ENCODE measurements at places on chromosomes 1 and 21.

- DNase-seq = no peak
Observed at GRCh38 chr1:23718482-23718881, 24.8 kb upstream of the ELOA start.

DNA sequence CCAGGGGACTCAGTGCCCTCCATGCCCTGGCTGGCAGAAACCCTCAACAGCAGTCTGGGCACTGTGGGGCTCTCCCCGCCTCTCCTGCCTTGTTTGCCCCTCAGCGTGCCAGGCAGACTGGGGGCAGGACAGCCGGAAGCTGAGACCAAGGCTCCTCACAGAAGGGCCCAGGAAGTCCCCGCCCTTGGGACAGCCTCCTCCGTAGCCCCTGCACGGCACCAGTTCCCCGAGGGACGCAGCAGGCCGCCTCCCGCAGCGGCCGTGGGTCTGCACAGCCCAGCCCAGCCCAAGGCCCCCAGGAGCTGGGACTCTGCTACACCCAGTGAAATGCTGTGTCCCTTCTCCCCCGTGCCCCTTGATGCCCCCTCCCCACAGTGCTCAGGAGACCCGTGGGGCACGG lies 2.8 kb upstream of the TAS1R3 start:
- no peak for DNase-seq

- DNase-seq = no peak
Observed at GRCh38 chr1:169217636-169218035, 111.1 kb downstream of the ATP1B1 start.

DNA sequence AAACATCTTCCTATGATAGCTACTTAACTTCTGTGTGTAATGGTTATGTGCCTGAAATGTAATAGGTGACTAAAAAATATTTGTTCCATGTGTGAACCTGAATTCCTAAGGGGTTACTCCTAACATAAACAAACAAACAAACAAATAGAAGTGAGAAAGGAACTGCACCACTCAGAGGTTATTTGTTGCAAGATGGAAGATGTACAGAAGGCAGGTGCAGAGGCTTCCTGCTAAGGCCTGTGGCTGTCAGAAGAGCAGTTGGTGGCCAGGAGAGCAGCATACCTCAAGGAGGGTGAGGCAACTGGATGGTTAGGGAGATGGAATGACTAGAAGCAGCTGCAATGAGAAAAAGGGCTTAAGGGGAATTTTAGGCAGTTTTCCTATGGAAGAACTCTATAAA lies 940.6 kb downstream of the TTLL7 start:
- no peak for DNase-seq

DNA sequence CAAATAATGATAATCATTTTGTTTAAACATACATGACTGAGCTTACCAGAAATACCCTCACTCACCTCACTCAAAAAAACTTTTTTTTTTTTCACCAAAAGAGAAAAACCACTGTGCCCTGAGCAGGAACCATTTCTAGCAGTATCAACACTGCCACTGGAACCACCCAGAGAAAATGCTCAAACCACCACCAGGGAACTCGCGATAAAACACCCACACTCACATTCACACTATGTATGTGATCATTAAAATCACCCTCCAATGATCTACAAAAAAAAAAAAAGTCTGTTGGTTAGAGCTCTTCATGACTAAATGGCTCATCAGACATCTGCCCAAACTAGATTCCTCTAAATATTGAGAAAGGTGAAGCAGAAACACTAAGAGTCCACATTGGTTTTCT lies 11.5 kb downstream of the TIAM1 start:
- DNase-seq = no peak

GRCh38 chr1:30911059-30911954 lies 2.7 kb upstream of the SDC3 start:
- peak; percentile 77 for DNase-seq

DNA sequence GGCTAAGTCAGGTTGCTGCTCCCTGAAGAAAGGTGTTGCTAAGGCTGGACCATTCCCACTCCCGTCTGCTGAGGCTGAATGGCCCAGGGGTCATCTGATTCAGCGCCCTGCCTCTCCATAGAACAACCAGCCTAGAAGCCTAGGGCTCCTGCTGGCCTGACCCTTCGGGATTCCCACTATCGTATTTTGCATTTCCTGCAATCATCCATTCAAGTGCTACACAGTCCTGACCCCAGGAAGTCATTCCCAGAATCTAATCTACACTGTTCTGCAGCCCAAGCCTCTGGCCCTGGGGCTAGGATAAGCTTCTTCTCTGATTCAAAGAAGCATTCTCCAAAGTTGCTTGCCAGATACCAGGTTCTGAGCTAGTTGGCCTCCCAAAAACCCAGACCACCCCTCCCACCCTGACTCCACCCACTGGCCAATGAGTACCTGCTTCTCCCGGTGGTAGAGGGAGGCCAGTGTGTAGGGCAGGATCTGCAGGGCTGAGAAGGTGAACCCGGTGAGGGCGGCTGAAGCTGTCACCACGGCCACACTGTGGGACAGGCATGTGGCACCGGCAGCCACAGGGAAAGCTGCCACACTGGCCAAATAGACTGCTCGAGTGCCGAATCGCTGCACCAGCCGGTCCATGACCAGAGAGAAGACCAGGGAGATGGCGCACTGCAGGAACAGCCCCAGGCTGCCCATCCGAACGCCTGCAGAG lies 18.7 kb downstream of the SLC45A3 start:
- DNase-seq = no peak

- no peak for DNase-seq
Observed at GRCh38 chr21:17231771-17232170, 281.1 kb upstream of the CXADR start.

DNA sequence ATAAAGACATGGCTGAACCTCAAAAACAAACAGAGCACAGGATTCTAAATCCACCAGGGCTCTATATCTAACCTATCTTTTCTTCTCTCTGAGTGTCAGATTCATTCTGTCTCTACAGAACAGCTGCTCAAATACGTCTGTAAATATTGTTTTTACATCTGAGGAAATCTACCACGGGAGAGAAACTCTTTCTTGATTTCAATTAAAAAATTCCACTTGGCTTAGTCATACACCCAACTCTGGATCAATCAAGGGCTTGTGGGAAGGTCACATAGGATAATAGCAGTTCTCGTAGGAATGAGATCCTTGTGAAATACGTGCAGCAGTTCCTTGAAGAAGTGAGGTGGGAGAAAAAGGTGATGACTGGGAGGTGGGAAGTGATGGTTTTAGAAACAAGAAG lies 1355.7 kb upstream of the ADGRL2 start:
- DNase-seq = no peak

DNA sequence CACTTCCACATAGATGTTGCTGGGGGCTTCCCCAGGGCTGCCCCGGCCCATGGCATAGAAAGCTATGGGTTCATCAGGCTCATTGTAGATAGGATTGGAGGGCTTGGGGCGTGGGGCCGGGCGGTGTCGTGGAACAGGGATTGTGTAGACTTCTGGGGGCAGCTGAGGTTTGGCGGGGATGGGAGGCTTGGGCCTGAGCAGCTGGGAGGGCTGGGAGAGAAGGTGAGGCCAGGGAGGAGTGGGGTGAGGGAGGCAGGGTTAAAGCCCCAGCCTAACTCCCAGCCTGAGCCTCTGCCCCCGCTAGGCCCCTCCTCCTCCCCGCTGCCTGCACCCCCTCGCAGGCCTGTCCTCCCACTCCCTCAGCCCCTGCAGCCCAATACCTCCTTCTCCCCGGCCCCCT lies 7.4 kb downstream of the SH2D2A start:
- no peak for DNase-seq

- no peak for DNase-seq
Observed at GRCh38 chr1:39970274-39970673, 15.3 kb downstream of the MFSD2A start.

- no peak for DNase-seq
Observed at GRCh38 chr1:226820941-226821718, 49.3 kb upstream of the PSEN2 start.

DNA sequence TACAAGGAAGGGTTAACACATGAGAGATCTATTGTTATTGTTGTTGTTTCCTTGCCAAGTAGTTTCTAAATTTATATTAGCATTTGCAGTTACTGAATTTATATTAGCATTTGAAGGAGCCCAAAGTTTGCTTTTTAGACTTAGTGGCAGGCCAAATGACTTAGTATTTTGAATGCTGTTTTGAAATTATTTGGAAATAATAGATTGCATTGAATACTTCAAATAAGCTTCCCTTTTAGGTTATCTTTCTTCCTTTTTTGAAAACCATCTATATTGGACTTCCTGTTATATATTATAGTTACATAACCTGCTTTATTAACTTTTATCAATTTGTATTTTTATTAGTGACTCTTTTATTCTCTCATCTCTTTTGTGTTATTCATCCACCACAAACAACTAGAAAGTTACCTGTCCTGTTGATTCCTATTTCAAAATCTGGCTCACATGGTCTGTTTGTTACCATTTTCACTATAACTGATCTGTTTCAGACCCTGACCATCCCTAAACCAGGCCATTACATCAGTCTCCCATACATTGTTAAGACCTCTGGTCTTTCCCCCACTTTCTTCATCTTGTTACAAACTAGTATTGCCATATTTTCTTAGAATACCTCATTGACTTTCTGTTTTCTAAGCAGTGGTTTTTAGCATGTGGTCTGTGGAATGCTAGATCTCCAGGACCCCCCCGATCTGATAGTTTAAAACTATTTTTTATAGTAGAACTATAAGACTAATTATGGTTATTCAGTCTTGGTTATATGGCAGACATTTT lies 185.2 kb downstream of the RASAL2 start:
- DNase-seq = no peak

DNA sequence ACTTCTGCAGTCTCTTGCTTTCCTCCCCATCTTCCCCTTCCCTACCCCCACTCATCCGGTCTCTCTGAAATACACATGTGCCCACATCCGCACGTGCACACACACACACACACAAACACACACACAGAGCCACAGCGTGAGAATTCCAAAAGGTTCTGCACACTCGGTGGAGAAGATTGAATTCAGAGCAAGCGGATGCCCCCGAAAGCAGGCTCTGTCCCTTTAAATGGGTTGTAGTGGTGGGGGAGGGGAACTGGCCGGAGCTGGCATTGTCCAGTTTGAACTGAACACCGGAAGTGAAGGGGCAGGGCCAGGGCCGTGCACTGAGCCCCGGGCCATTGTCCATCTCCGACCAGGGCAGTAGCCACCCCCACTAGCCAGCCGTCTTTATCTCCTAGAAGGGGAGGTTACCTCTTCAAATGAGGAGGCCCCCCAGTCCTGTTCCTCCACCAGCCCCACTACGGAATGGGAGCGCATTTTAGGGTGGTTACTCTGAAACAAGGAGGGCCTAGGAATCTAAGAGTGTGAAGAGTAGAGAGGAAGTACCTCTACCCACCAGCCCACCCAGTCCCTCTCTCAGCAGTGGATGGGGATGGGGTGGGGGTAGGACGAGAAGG lies 1.3 kb upstream of the LIN28A start:
- no peak for DNase-seq

GRCh38 chr1:160082487-160082886 lies 1.1 kb downstream of the KCNJ9 start:
- no peak for DNase-seq

DNA sequence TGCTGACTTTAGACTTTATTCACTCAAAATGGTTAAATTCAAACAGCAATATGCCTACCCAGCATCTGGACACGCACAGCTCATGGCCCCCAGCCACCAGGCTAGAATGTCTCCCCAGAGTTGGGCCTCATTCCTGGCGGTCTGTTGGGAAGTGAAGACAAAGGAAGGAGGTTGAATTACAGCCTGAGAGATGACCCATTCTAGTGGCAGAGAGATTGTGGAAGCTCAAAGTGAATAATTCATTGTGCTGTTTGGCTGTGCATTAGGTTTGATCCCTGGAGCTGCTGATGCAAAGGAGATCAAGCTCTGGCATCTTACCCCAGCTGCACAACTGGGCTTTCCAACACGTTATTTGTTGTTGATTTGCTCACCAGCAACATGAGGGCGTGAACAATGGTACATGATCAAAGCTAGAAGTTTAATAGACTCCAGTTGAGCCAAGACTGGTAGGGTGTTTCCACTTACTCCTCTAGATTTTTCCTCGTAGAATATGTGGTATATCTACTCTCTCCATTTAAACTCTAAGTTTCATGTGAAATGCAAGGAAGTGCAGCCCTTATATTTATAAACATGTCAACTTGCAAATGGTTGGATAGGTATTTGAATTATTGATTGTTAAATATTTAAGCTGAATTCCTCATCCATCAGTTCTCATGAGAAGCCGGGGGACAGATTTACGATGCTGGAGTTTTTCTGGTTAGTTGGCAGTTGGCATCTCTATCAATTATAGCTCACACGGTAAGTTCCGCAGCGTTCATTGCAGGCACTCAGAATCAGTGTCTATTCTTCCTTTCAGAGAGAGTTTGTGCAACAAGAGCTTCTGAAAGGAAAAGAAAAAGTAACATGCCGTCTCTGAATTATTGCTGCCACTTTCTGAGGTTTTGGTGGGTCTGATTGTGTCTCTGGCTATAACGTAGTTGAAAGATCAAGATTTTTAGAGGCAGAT lies 222.7 kb downstream of the TM2D1 start:
- DNase-seq = no peak

DNA sequence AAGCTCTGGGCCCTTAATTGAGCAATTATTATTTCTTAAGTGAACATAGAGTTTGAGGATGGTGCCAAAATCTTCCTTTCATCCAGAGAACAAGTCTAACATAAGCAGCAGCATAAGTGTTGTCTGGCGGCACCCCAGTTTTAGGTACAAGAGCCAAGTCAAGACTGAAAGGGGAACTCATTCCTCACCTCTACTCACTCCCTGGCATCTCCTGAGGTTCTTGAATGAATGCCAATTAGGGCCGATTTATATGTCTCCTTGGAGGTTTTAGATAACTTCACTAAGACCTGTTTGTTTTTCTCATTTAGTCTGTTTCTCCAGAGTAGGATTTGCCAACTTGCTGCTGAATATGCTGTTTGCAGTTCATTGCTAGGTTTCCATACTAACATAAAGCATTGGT lies 42.6 kb upstream of the ADGRL2 start:
- no peak for DNase-seq

DNA sequence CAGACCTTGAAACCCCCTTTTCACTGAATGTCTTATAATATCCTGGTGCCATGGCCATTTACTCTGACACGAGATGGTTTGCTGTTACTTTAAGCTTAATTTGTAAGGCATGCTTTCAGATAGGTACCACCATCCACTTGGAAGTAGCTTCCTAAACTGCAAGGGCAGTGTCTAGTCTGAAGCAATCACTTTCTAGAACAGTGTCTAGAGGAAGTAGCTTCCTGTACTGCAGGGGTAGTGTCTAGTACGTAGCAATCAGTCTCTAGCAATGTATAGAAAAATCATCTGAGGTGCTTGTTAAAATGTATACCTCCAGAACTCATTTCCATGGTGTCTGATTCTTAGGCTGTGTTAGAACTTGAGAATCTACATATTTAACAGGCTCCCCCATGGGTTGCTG lies 42.5 kb downstream of the ZBTB40 start:
- no peak for DNase-seq

DNA sequence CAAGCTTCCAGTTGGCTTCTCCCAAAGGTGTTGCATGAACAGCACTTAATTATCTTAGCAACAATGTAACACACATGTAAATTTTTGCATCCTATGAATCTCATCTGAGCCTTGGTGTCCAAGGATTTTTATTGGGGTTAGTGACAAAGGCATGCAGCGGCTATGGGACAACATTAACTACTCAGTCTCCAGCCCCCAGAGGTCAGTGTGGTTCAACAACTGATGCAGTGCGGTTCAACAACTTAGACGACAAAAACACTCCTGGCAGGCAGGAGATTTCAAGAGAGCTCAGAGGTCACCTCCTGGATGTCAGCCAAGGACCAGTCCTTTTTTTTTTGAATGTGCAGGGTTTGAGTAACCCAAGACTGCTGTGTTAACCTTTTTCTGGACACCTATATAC lies 77.5 kb upstream of the HMCN1 start:
- DNase-seq = no peak

- DNase-seq = no peak
Observed at GRCh38 chr1:164706606-164706987, 147.6 kb downstream of the PBX1 start.
